ENCODE measurements at places on chromosomes 12 and 14.
A peak's percentile ranks its signal among the peaks of the same experiment; 100 is the strongest.

- no peak for DNase-seq
Measured at GRCh38 chr12:81968421-81968820, 209.3 kb upstream of the PPFIA2 start.

GRCh38 chr14:32724867-32725471, 213.7 kb upstream of the NPAS3 start:
- no peak for DNase-seq

- no peak for DNase-seq
Measured at GRCh38 chr14:90703841-90704737, 112.1 kb downstream of the TTC7B start.

DNA sequence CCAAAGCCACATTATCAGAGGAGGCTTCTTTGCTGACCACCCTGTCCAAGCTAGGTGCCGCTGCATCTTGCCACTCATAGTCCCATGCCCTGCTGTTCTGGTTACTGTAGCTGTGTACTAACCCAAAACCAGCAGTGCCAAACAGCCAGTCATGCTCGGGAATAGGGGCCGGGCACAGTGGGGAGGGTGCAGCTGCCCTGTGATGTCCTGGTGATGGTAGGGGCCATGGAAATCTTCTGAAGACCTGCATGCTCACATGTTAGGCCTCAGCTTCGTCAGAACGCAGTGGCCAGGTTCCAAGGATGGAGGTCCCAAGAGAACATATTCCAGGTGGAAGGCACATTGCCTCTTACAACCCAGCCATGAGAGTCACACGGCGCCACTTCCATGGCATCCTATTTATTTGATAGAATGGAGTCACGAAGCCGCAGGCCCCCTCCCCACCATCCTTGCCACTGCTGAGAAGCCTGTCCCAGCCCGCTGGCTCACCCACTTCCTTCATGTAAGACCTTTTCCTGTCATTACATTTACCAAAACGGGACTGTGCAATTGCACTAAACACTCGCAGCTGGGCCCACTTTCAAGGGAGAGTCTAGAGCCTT, 48.5 kb downstream of the FAM222A start:
- no peak for DNase-seq

DNA sequence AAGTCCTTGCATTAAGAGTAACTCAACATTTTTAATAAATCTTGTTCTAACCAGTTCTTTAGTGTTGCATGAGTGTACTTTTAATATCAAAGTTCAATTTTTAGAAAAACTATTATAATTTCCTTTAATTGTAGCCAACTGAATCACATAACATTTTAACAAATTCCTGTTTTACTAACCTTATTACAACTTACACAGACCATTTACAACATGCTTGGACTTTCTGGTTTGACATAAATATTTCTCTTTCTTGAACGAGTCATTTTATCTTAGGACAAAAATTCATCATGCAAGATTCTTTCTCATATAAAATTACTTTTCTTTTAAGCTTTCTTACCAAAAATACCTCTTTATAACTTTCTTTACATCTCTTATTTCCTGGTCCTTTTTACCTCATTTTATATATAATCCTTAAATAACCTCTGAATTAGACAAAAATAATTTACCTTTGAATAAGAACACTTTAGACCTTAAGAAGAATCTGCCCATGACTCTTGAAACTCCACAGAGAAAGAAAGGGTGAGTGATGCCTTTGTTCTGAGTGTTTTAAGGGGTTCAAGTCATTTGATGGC, 3.9 kb downstream of the SLCO1A2 start:
- peak; percentile 4 for DNase-seq

DNA sequence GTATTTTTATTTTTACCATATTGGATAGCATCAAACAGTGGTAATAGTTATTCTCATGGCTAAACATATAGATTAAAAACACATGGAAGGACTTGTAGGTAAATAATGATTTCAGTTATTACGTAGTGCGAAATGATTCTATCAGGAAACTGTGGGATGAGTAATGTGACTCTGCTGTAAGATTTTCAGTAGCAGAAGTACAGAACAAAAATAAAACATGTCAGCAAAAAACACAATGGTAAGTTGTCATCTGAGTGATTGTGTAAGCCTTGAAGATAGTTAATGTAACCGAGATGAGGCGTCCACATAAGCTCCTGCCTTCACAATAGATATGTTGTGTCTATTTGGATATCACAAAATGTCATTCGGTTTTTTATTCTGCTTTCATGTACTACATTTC, 99.8 kb downstream of the BORCS5 start:
- DNase-seq = no peak

GRCh38 chr14:60363275-60363674, 114.3 kb downstream of the PPM1A start:
- DNase-seq = no peak

- DNase-seq = no peak
Measured at GRCh38 chr12:106120519-106121105, 18.1 kb downstream of the NUAK1 start.

GRCh38 chr14:55850825-55851241, 267.4 kb upstream of the PELI2 start:
- no peak for DNase-seq

GRCh38 chr12:115485967-115486366, 791.5 kb downstream of the MED13L start:
- DNase-seq = no peak

GRCh38 chr12:120873226-120873625, 30.9 kb downstream of the SPPL3 start:
- DNase-seq = no peak

DNA sequence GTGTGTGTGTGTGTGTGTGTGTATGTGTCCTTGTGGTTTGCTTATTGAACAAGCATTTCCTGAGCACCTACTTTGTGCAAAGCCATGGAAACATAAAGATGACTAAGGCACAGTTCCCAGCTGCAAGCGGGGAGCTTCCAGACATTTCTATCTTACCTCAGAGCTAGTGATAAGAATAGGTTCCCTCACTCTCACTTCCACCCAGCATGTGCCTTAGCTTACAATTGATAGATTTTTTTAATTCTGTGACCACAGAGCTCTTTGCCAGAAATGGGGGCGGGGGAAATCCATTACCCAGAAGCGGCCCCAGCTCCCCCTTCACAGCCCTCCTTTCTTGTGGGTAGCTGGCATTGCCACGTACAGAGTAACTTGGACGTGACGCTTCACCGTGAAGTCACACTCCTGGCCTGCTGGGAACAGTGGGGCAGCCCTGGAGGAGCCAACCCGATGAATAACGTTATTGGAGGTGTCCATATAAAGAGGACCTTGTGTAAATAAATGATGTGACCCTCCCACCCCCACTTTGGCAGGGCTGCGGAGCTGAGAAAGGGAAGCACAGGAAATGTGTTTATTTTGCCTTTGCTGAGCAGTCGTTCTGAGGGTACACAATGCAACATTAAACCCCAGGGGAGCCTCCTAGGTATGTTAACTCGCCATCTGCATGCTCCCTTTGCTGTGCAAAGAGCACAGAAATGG, 238.9 kb downstream of the CHST11 start:
- no peak for DNase-seq

DNA sequence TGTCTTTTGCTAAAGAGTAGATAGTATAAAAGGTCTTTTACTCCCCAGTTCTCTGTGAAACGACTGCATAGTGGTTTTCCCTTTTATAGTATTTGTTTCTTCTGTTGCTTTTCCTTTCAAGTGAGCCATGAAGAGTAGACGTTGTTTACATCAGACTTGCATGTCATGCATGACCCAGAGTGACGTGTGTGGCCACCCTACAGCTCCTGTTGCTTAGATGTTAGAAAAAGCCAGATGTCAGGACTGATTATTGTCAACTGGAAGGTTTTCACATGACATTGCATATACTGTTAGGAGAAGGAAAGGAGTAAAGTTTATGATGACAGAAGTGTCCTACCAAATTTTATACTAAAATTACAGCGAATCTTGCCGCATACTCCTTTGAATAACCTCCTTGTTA, 1.3 kb upstream of the RD3L start:
- DNase-seq = peak; percentile 19

DNA sequence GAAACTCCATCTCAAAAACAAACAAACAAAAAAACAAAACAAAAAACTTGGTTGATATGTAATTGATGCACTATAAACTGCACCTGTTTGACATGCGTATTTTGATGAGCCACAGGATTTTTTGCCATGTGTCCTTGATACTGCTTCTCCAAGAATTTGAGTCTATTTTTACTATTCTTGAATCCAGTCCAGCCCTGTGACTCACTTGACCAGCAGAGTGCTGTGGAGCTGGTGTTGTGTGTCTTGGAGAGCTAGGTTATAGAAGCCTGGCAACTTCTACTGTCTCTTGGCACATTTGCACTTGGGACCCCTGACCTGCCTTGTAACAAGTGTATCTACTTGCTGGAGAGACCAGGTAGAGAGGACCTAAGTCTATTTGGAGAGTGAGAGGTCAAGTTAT, 52.0 kb downstream of the KLRG1 start:
- no peak for DNase-seq

DNA sequence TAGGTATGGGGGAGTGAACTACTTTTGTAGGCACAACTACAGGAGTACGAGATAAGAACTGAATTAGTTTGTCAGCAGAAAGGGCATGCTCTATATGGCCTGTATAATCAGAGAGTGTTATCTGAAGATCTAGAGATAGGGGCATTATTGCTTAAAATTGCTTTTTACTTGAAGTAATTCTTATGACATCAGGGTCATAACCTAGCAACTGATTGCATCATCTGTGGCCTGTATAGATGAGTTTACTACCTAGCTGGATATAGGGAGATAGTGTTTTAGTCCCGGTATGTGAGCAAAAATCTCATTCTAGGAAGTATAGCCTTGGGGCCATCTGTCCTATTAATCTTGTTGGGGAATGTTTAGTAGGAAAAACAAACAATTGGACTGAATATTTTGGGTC, 142.7 kb downstream of the TMEM117 start:
- no peak for DNase-seq

- no peak for DNase-seq
Measured at GRCh38 chr12:49626169-49626835, 2.9 kb downstream of the PRPF40B start.

DNA sequence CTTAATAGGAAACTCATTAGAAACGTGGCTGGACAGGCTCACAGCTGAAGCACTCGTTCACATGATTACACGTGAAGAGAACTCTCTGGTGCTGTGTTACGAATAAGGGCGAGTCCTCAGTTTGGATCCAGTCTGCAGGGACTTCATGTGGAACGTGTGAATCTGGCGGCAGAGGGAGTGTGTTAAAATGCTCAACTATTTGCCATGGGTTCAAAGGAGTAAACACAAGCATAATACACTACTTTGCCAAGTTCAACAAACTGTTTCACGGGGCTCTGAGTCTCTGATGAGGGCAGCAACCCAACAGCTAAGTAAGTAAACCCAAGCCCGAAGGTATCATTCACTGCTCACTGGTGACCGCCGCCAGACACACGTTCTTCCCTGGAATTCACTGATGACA, 42.4 kb downstream of the NUAK1 start:
- peak; percentile 73 for DNase-seq

GRCh38 chr12:1829306-1829900, 9.0 kb downstream of the LRTM2 start:
- DNase-seq = no peak

DNA sequence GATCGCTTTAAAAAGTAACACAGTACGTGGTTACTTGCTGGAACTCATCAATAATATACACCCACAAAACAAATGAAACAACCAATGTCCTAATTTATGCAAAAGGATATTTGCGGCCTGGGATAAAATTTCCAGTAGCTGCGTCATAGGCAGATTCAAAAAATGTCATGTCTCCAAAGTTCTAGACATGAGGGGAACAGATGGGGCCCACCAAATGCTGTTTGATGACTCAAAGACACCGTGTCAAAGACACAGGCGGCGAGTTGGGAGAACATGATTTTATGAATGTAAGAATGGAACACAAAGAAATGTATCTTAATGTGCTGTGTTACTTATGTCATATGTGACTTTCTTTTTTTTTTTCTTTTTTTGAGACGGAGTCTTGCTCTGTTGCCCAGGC, 34.3 kb upstream of the NCOR2 start:
- DNase-seq = no peak

DNA sequence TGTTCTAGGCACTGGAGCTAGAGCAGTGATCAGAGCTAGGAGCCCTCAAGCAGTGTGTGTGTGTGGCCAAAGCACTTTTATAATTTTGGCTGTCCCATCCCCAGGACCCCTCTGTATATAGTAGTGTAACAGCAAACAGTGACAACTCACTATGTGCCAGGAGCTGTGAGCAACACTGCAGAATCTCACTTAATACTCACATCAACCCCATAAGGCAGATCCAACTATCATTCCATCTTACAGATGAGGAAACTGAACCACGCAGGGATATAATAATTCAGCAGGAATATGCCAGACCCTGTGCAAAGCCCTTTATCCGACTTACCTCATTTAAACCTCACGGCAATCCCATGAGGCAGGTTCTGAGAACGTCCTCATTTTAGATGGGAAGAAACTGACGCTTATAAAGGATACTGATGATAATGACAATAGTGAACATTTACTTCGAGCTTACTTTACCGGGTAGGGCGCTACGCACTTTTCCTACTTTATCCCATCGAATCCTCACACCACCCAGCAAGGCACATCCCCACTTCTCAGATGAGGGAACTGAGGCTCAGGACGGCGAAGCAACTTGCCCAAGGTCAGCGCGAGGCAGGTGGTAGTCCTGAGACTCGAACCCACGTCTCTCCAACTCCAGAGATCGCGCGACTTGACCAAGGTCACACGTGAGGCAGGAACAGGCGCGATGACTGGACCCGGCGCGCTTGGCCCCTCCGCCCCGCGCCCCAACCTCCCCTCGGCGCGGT, 687 bp downstream of the RAB35 start:
- DNase-seq = no peak

DNA sequence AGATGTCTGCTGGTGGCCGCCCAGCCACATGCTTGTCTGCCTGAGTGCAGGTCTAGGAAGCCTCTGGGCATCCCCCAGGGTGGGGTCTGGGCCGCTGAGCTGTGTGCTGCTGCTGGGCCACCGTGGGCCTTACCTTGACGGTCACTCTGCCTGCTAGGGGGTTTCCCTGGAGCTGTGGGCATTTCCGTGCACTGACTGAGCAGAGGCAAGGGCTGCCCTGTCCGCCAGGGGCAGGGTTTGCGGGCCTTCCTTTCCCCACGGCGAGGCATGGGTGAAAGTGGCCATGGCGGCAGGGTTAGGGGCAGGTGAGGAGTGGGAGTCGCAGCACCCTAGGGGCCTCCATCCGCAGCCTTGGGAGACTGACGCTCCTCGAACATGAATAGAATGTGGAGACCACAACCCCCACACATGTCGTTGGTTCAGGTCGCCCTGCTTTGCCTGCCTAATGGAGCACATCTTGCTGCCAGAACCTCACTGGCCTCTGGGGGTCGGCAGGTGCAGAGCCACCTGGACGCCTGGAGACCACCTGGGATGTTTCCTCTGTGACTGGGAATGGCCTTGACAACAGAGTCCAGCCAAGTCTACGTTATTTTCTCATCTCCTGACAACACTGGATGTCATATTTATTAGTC, 2.5 kb downstream of the ZBTB42 start:
- no peak for DNase-seq

DNA sequence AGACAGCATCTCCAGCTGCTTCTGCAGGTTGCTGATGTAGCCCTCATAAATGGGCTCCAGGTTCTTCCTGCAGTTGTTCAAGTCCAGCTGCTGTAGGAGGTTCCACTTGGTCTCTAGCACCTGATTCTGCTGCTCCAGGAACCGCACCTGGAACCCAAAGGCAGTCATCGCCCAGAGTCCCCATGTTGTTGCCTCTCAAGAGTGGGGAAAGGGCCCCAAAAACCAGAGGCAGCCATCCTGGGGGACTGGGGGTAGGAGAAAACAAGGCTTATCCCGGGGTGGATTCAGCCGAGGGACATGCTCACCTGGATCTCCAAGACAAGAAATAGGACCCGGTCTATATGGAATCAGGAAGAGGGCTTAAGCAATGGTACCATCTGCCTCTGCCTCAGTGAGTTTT, 2.3 kb downstream of the KRT72 start:
- DNase-seq = no peak
